ENCODE measurements at places on chromosomes 2 and 18.

DNA sequence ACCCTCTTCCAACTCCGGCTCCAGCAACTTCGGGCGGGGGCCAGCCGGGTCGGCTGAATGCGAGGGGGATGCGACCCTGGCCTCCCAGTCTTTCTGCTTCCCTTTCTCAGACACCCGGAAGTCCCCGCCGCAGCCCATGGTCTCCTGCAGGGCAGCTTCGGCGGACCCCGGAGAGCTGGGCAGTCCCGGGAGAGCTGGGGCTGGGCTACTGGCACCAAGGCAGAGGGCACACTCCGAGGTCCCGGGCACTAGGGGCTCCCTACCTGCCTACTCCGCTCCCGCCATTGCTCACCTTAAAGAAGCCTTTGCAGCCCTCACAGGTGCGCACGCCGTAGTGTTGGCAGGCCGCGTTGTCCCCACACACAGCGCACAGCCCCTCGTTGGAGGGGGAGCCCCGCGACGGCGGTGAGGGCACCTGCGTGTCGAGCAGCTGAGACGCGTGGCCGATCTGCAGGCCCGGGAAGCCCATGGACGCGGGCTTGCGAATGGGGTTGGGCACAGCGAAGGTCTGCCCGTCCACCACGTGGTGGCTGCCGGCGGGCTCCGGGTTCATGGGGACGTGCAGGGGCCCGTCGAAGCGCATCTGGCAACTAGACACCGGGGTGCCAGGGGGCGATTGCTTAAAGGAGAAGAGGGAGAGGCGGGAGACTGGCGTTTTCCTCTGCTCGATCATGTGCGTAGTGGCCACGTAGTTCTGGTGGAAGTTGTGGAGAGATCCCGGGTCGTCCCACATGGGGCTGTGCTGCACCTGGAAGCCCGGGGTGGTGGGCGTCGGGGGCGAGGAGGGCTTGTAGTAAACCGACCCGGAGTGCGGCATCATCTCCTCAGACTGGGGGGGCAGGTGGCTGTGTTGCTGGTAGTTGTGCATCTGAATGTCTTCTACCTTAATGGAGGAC, 3.2 kb downstream of the NR4A2 start:
- DNase-seq, result no peak

DNA sequence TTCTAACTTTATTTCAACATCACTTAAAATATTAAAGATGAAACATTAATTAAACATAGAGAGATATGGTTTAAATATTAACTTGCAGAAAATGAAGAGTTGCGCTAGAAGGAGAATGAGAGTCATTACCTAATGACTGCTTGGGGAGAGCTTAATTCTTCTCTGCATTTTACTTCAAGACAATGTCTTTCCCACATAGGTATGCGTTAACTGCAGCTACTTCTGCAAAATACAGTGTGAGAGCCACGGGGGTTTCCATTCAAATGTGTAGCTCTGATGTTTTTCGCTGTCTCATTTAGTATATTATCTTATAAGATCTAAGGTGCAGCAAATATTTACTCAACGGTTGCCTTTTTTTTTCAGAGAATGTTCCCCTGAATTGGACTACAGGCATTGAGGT, 126.7 kb downstream of the TMX3 start:
- no peak for DNase-seq

DNA sequence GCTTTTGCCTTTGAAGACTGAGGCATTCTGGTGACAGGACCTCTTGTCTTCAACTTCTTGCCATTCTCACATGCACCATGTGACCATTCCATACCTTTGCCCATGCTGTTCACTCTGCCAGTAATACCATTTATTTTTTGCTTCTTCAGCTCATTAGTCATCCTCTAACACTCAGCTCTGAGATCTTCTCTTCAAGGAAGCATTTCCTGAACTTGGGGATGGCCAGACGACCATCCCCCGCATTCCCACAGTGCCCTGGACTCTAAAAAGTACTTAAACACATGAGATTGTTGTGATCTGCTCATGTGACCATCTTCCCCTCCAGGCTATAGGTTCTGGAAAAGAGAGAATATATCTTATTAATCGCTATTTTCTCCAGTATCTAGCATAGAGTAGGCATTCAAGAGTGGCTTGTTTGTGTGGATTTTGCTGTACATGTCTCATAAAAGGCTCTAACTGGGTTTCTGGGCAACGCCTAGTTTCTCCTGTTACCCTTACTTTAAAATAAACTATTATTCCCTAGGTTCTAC, 33.9 kb downstream of the PAX3 start:
- no peak for DNase-seq

GRCh38 chr2:32453242-32454062, 96.6 kb downstream of the BIRC6 start:
- DNase-seq, result no peak

GRCh38 chr2:176187200-176187898, 1.1 kb upstream of the HOXD1 start:
- DNase-seq, result no peak

- no peak for DNase-seq
These were observed 147.0 kb upstream of the OSR1 start for GRCh38 chr2:19505199-19506136.

- DNase-seq, result no peak
These were observed 8.7 kb downstream of the NXPH2 start for GRCh38 chr2:138771534-138771933.

DNA sequence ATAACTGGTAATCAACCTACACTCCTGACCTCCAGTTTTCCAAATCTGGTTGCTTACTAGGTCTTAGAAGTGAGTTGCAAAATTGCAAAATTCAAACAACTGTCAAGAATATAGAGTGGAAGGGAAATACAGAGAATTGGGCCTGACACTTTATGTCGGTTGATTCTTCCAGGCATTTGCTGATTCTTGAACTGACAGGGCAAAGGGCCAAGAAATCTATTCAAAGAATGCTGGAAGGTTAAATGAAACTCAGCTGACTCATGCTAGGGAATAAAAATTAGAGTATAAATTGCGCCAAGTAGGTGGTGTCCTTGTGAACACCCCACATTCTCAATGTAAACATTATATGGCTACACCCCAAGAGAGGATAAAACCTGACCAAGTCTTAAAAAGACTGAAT, 21.5 kb upstream of the ZSCAN30 start:
- DNase-seq, result peak; percentile 44

DNA sequence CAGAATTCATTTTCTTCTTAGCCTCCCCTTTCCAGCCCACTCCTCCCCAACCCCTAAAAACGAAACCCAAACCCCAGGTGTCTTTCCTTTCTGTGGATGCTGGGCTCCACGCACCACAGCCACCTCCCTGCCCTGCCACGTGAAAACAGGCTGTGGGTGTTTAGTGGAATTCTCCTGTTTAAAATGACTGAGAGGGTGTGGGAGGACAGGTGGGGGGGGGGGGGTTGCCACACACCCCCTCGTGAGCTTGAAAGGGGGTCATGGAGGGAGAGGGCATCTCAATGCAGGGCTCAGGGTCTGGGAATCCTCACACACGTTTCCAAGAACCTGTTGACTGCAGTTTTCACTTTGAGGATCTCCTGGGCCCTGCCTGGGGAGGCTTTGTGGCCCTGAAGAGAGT, 110.3 kb downstream of the FAM210A start:
- DNase-seq, result no peak

DNA sequence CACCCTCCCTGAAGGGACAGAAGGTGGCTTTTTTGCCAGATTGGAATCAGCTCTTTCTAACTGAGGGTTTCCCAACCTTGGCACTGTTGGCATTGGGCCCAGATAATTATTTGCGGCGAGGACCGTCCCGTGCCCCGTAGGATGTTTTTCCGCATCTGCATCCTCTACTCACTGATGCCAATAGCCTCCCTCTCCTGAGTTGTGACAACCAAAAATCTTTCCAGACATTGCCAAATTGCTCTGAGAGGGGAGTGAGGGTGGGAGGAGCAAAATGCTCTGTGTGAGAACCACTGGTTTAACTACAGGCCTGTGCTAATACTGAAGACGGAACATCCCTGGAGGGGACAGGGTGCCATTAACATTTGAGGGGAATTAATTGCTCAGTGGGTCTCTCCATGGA, 33.6 kb upstream of the GLI2 start:
- DNase-seq, result peak; percentile 31

- DNase-seq, result no peak
These were observed 2.7 kb upstream of the ZC3H6 start for GRCh38 chr2:112272669-112273068.

- no peak for DNase-seq
These were observed 93.3 kb downstream of the KLHL29 start for GRCh38 chr2:23478087-23478932.

DNA sequence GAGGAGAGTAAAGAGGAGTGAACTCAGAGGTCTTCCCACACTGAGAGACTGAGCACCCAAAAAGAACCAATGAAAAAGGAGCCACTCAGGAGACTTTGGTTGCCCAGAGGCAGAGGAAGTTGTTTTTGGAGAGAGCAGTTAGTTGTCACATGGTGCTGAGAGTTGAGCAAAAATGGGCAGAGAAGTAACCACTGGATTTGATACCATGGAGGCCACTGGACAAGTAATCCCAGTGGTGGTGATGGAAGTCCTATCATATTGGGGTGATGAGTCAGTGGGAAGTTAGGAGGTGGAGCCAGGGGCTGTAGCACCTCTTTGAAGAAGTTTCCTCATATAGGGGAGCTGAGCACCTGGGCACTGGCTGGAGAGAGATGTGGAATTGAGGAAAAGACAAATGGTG, 235.8 kb downstream of the TPGS2 start:
- DNase-seq, result peak; percentile 35

DNA sequence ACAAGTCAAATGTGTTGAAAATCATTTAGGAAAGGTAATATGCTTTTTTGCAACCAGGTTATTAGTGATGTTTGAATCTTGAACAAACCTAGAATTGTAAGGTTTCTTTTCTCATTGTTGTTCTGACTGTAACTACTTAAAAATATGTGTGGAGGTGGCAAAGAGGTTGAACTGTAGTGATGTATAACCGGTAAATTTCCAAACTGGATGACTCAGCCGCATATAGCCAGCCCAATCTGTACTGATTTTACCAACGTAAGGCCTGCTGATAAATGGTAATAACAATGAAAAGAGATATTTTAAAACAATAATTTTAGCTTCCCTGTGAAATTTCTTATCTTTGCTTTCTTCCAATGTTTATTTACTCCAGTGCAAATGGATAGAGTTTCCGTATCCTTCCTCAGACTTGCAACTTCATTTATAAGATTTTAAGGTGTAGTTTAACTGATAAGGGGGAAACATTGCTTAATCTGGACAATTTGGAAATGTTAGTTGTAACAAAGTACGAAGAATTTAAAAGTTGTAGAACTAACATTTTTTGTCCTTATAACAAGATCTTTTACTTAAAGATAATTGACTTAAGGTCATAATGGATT, 1170.4 kb upstream of the ZEB2 start:
- peak; percentile 28 for DNase-seq

DNA sequence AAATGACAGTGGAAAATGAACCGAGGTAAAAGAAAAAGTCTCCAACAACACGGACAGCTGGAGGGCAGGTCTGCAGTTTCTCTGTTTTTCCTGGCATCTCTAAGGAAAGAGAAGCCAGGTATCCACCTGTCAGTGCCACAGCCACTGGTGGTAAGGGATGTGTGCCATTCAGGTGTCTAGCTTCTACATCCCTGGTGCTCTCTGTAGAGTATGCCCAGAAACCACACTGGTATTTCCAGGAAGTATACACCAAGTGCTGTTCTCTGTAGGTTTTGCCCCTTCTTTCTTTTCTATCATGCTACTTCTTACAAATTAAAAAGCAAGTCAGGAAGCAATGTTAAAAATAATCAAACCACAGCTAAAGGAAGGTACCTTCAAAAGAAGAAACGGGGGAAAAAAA, 7.6 kb upstream of the AGFG1 start:
- DNase-seq, result no peak

- no peak for DNase-seq
These were observed 48.6 kb downstream of the SPRED2 start for GRCh38 chr2:65383541-65384488.

DNA sequence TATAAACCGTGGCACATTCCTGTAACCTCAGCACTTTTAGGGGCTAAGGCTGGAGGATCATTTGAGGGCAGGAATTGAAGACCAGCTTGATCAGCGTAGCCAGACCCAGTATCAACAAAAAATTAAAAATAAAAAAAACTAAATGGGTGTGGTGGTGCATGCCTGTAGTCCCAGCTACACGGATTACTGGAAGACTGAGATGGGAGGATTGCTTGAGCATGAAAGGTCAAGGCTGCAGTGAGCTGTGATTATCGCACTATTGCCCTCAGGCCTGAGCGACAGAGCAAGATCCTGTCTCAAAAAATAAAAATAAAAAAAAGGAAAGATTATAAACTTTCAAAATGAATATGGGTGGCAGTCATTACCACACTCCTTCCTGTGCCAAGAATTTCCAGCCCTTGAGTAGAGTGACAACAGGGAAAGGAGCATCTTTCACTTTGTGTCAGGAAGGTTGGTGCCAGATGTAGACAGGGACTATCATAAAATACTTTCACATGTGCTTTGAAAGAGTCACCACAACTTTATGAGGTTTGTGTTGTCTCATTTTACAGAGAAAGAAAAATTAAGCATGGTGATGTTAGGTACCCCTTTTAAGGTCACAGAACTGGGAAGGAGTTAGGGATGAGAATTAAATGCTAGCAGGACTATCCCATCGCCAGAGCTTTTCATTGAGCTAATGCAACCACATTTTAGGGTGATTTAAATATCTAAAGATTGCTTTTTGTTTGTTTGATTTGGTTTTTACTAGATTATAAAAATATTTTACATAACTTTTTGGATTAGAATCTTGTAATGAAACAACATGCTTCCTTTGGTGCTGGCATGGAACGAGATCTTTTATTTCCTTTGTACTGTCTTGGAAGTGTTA, 1617.4 kb upstream of the ACVR2A start:
- no peak for DNase-seq

DNA sequence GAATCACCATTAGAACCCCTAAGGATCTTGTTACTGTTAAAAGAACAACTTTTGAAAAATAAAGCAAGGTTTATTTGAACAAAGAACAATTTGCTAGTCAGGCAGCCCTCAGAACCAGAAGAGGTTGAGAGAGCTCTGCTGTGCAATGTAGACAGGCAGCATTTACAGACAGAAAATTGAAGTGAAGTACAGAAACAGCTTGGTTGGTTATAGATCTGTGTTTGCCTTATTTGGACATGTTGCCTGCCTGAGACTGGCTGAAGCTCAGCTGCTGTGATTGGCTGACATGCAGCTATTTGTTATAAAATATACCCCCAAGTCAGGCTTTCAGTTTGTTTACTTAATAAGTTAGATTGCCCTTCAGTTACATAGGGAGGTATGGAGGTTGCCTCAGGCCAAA, 12.5 kb downstream of the MSTN start:
- no peak for DNase-seq

All from fibroblast of mammary gland (primary cell).